ENCODE measurements at places on chromosomes 5 and 9.

- peak; percentile 14 for DNase-seq
Observed at GRCh38 chr9:129334105-129334935, 156.3 kb upstream of the IER5L start.

- no peak for DNase-seq
Observed at GRCh38 chr5:527646-528628, 3.7 kb upstream of the SLC9A3 start.

DNA sequence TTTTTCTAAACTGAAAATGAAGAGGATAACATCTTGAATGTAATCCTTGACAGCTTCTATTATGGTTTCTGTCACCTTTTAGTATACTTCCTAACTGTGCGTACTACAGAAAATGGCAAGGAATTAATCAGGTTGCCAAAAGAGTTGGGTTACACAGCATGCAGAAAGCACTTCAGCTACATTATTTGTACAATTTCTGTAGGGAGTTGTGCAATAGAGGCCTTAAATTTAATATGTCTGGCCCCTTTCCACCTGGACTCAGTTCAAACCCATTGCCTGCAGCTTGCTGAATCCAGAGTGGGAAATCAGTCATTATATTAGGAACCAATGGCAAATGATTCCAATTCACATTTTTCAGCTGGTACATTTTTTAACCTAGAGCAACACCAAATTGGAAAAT is 549.7 kb downstream of the CSNK1G3 start:
- no peak for DNase-seq

GRCh38 chr9:79129865-79130480 is 441.8 kb upstream of the TLE4 start:
- peak; percentile 1 for DNase-seq

- no peak for DNase-seq
Observed at GRCh38 chr9:108550106-108550505, 305.7 kb downstream of the ACTL7B start.

DNA sequence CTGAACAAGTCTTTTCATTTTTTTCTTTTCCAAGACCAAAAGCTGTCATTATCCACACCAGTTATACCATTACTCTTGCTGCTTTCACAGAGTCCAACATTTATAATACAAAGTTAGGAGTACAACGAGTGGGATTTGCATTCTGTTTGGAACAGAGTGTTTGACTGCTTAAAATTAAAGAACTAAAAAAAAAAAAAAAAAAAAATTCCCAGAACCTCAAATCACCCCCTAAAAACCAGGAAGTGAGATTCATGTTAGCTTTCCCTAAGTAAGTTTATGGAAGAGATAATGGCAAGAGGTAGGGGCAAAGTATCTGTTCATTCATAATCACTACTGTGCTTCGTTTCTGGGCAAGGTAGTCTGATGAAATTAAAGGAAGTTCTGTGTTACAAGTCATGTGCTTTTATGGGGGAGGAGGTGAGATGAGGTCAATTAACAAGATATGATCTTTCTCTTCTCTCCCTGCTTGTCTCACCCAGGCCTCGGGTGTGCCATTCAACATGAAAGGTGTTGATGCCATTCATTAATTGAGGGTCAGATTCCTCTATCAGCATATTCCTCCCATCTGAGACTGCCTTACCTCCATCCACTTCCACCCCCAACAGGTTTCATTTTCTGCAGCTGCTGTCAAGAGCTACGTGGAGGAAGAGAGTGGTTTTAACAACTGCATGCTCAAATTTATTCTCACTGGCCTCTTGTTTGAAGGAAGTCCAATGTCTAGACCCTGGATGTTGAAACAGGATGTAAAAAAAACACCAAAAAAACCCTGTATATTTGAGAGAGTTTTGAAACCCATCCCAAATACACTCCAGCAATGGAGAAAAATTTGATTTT is 58.1 kb downstream of the MARCHF3 start:
- peak; percentile 10 for DNase-seq

- no peak for DNase-seq
Observed at GRCh38 chr9:126162611-126163381, 163.8 kb upstream of the MVB12B start.

- no peak for DNase-seq
Observed at GRCh38 chr5:92207151-92207550, 824.0 kb upstream of the ARRDC3 start.

- no peak for DNase-seq
Observed at GRCh38 chr5:134063188-134063820, 51.2 kb upstream of the TCF7 start.

- no peak for DNase-seq
Observed at GRCh38 chr9:6692881-6693361, 47.4 kb upstream of the GLDC start.

GRCh38 chr5:96997265-96997859 is 61.5 kb downstream of the LNPEP start:
- no peak for DNase-seq

GRCh38 chr5:80319702-80320101 is at the start of gene SPZ1:
SPZ1 (plus strand) TSS chr5:80320002; CDS start chr5:80320216, 214 bp downstream.
- no peak for DNase-seq
